ENCODE measurements at places on chromosomes 7 and 10.

DNA sequence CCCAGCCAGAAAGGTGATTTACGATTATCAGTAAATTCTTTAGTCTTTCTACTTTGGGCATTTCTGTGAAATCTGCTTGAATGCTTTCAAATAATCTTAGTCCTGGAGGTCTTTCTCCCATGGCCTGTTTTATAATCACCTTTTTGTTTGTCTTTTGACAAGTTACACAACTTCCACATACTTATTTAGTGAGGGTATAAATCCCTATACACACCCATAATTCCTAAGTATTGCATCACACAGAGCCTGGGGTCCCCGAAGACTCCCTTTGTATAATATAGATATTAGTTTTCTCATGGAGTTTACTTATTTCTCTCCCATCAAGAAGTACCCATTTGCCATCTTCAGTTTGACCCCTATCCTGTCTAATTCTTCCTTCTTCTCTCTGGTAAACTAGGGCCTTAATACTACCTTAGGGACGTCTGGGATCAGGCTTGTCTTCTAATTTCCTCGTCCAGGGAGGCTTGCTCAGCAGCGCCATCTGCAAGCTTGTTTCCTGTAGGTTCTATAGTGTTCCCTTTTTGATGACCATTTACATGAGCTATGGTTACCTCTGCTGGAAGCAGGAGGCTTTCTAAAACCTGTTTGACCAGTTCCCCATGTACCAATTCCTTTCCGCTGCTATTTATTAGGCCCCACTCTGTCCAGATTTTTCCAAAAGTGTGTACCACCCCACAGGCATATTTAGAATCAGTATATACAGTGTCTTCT is 8.1 kb downstream of the DNAH11 start:
- DNase-seq = no peak

- no peak for DNase-seq
Observed at GRCh38 chr7:95432606-95433005, 2.2 kb downstream of the PON2 start.

DNA sequence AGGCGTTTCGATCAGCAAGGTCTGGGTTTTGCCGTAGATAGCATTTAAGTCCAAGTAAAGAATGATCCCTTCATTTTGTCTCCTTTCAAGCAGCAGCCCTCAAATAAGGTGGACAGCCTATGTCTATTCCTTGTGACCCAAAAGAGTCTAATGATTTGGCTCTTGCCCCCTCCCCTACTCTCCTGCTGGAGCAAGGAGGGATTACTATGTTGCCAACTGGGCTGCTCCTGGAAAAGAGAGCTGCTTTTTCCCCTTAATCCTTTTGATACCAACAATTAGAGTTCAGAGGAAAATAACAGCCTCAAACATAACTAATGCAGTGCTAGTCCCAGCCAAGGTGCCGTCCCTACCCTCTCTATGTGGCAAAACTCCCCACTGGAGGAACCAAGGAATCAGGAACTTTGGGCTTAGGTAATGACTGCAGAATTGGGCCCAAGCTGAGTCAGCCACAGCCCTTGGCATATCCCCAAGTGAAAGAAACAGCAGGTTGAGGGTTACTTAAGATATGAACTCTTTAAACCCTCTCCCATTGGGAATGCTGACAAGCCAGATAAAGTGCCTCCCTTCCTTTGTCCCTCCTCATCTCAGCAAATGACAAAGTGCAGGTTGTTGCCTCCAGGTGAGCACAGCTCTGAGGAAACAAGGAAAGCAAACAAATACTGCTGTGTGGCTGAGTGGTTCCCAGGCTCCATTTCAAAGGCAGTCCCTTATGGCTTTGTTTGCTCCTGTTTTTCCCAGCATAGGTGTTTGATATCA is 643.7 kb downstream of the INHBA start:
- no peak for DNase-seq

DNA sequence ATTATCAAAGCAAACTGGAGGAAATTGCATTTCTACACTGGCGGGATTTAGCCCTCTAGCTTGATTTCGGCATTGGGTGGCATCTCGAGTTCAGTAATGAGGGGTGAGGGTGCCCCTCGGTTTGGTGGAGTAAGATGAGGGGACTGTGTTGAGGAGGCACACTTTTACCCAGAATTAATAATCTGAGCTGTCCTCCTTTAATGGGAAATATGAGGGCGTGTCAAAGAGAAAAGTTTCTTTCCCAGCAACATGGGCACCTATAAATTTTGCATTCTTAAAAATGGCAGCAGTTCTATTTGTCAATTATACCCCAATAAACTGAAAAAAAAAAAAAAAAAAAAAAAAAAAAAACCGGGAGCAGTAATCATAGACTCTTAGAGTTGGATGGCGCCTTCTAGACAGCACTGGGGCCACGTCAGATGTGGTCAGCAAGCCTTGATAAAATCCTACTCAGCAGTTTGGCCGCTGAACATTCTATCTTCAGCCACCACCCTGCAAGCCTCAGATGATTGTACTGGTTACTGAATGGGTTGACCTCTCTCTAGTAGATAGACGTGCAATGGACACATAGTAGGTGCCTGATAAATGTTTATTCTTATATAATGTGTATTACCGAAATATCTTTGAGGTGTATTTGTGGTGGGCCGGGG is 931 bp downstream of the PAPSS2 start:
- DNase-seq = no peak

GRCh38 chr10:70834441-70835151 is 18.8 kb downstream of the SGPL1 start:
- no peak for DNase-seq

- DNase-seq = no peak
Observed at GRCh38 chr7:128948976-128949760, 11.4 kb downstream of the IRF5 start.

Measured in astrocyte of the cerebellum (primary cell).